Right cardiac atrium (tissue), 5 donors: ENCODE measurements at places on chromosomes 6 and 20.
A peak's percentile ranks its signal among the peaks of the same experiment; 100 is the strongest.

DNA sequence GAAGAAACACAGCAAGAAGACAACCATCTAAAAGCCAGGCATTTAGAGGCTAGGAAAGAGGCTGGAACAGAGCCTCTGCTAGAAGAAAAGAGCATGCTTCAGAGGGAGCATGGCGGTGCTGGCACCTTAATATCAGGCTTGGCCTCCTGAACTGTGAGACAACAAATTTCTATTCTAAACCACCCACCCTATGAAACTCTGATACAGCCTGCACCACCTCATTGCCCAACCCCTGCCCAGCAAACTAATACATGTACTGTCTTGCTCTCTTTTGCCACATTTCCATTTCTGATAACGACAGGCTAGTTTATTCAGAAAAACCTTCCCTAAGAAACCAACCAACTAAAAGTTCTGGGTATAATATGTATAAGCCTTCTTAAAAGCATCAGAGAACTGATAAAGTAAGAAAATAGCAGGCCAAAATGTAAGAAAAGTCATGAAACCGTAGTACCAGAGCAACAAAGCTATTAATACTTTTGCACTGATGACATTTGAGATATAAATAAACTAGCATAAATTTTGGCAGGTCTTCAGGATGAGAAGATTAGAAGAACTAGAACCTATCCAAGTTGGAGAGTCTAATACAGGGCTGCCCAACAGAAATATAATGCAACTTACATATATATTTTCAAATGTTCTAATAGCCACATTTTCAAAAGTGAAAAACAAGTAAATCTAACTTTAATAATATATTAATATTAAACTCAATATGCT is 184.7 kb upstream of the HSF2 start:
- no peak for DNase-seq

DNA sequence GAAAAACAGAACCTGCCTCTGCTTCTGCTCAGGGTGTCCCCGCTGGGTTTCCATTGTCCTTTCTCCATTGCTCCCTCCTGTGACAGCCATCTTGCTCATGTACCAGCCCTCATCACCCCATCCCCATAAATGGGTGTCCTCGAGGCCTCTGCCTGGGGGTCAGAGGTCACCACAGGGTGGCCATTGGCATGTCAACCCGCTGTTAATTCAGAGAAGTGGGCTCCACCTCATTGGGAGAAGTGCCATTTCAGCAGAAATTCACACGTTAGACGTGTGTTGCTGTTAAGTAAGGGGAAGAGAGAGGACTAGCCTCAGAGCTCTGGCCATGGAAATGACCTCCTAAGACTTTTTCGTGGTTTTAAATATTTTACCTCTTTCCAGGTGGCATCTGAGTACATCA is 71.9 kb downstream of the PTPN1 start:
- DNase-seq = no peak

GRCh38 chr20:33589059-33589458 is 73.1 kb upstream of the C20orf144 start:
- no peak for DNase-seq

- no peak for DNase-seq
These were observed 4.4 kb downstream of the PCIF1 start for GRCh38 chr20:45938727-45939438.

DNA sequence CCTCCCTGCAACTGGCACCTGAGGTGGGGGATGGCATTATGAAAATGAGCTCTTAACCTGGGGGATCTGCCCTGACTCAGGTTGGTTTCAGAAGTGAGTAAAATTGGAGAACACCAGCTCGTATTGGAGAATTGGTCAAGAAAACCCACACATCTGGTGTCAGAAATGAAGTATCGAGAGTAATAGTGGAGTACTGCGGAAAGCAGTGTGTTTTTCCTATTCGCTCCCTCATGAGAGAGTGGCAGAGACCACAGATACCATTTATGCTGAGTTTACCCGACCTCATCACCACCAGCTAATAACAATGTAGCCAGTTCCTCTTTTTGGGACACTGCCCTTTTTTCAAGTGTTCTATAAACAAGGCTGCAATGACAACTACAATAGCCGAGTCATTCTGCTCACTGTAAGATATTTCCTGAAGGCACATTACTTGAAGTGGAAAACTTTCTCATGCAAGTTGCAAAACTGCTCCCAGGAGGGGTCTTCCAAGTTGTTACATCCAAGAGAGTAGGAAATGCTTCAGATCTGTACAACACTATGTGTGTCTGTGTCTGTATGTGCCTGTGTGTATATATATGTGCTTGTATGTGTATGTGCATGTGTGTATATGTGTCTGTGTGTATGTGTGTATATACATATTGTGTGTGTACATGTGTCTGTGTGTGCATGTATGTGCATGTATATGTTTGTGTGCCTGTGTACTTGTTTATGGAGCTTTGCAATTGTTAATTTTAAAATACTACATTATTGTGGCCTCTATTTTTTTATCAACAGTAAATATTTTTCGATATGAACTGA is 106.0 kb upstream of the CST7 start:
- DNase-seq = no peak

DNA sequence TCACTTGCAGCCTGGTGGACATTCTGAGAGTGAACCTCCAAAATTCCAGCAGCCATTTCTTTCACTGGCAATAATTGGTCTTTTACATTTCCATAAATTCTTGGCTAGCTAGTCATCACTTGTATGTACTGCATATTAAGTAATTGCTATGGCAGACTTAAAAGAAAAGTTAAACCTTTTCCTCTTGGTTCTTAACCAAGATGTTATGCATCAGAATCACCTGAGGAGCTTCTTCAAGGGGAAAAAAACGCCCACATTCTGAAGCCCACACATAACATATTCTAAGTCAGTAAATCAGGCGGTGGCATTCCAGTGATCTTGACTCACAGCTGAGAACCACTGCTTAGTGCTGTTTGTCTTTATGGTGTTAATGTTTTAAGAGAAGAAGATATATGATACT is 37.0 kb downstream of the CDC40 start:
- no peak for DNase-seq

- DNase-seq = no peak
These were observed 7.0 kb downstream of the BPIFB2 start for GRCh38 chr20:33014336-33015113.

DNA sequence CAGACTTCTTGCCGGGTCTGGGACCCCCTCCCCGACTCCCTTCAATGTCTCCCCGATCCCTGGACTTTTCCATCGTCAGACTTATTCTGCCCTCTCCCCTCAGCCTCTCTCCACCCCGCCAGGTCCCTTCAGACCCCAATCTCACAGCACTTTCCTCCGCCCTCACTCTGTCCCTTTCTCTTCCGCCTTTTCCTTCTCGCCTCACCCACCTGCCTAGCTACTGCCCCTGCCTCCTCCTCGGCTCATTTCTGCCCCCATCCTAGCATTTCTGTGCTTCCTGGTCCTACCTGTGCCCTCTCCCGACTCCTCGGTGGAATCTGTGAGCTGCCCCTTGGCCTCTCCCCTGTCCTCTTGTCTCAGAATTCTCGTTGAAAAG is 616 bp downstream of the CHMP4B start:
- DNase-seq = no peak

DNA sequence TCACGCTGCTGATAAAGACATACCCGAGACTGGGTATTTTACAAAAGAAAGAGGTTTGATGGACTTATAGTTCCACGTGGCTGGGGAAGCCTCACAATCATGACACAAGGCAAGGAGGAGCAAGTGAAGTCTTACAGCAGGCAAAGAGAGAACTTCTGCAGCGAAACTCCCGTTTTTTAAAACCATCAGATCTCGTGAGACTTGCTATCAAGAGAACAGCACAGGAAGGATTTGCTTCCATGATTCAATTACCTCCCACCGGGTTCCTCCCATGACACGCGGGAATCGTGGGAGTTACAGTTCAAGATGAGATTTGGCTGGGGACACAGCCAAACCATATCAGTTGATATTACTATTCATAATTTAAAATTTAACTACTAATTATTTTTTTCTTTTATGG is 157.3 kb upstream of the ATXN1 start:
- no peak for DNase-seq

DNA sequence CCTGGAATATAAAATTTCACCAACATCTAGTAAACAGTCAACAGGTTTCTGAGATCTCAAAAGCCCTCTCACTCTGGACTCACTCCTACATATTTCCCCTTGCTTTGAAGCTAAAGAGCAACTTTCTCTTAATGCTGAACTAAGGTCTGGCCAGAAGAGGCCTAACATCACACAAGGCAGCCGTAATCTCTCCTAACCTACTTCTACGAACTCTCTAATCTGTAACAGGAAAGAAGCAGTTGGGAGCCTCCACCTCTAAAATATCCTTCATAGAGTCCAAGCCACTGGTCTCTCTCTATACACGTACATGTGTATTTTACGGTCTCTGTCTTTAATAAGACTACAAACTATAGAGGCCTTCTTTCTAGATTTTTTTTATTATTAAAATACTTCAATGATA is 72.0 kb downstream of the REV3L start:
- no peak for DNase-seq

DNA sequence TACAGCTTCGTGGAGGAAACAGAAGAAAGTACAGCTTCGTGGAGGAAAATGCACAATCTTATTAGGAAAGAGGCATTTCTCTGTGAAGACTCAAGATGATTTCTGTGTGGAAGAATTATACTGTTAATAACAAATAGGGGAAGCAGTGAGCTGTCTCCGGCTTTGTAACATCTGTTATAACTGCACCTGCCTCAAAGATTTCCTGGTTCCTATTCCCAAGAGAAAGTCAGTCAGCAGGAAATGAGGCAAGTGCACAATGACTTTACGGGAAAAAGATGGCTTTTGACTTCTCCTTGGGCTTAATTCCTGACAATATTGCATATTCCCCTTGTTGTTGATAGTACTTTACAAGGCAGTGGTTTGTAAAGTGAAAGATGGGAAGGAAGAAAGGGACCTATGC is 538.5 kb downstream of the BMP2 start:
- DNase-seq = no peak

DNA sequence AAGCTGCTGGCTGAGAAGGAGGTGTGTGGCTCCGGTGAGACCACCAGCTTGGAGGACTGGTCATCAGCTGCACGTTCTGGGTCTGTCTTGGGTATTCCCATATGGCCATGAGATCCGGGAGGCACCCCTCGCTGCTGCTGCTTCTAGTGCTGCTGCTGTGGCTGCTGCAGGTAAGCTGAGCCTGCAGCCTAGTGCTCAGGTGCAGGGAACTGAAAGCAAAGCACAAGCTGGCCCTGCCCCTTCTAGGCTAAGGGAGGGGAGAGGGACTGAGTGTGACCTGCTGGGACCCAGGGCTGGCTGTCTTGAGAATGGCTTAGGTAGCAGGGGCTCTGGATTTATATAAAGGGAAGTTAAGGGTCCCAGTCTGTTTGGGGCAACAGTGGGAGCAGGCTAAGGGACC is 403 bp downstream of the CDH26 start:
- no peak for DNase-seq

GRCh38 chr6:1597924-1598323 is 11.8 kb upstream of the FOXC1 start:
- DNase-seq = no peak

DNA sequence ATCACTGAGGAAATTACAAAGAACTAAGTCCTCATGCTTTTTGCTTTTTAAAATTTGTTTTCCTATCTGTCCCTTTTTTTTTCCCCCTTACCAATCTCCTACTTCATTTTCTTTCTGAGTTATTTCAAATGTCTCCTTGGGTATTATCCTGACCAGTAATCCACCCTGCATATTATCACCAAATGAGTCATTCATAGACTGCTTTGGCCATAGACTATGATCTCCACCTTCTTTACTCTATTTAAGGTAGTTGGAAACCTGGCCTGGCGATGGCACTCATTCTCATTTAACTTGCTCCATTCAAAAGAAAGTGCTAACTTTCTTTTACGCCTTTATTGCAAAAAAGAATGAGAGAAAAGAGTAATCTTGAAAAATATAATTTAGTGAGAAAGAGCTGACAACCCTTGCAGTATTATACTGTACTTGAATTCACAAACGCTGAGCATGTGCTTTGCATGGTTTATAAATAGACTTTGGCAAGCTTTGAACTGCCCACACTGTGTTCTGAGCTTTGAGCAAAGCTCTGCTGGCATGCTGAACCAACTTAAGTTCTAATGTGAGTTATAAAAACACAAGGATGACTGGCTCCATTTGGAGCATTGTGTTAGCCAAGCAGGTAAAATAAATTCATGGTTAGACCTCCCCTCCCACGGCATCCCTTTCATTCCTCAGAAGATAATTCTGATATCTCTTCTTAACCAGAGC is 198.9 kb downstream of the NKAIN2 start:
- DNase-seq = peak; percentile 8

DNA sequence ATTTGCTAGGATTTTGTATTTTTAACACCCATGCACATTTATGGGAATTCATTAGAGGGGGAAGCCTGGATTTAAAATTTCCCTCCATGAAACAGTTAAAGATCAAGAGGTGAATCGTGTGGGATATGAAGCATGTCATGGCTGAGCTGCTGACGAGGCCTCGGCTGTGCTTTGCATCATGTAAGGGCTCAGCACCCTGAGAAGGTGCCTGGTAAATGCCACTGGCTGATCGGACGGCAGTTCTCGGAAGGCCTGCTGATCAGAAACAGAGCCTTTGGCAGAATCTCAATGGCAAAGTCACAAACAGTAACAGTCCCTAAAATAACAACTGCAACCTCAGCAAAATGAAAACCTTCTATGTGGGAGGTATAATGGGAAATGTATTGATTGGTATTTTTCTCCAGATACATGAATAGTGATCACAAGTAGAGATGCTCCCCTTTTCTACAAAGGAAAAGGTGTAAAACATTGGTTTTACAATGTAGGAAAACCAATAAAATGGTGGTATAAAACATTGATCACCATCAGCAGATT is 53.0 kb upstream of the FUCA2 start:
- DNase-seq = peak; percentile 60

DNA sequence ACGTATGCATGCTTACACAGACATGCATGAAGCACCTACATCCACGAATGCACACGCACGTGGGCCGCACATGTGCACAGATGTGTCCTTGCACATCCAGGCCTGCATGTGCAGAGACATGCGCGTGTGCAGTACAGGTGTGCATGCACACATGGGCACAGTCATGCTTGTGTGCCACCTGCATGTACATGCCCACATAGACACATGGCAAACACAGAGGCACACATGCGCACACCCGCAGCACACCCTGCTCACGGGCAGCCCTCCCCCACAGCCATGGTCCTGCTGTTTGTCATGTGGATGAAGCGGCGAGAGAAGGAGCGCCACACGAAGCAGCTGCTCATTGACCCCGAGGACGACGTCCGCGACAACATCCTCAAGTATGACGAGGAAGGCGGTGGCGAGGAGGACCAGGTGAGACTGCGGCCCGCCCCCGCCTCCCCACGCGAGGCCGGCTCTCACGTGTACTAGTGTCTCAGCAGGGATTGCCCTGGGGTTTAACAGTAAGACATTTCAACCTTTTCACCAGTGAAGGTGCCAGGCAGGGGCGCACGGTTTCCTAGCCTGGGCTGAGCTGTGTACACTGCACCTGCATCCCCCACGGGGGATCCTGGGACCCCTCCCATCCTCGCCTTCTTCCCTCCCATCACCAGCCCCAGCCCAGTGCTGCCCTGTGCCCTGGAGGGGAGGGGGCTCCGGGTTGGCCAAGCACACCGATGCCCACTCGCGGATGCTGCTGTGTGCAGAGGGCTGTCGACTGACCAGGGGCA is 132.8 kb downstream of the TAF4 start:
- peak; percentile 52 for DNase-seq
